Adrenal gland (tissue), 19 donors: ENCODE measurements at places on chromosomes 7 and 10.
A peak's percentile ranks its signal among the peaks of the same experiment; 100 is the strongest.

- no peak for DNase-seq
Observed at GRCh38 chr10:54843085-54843646, 42.1 kb upstream of the PCDH15 start.

GRCh38 chr10:35912615-35913569, 270.8 kb upstream of the FZD8 start:
- no peak for DNase-seq

- DNase-seq, result no peak
Observed at GRCh38 chr10:47406870-47407691, 23.0 kb upstream of the ZNF488 start.

- DNase-seq, result no peak
Observed at GRCh38 chr10:114077815-114078219, 34.2 kb downstream of the ADRB1 start.

- DNase-seq, result peak; percentile 41
Observed at GRCh38 chr7:19107356-19108146, 9.9 kb downstream of the TWIST1 start.

DNA sequence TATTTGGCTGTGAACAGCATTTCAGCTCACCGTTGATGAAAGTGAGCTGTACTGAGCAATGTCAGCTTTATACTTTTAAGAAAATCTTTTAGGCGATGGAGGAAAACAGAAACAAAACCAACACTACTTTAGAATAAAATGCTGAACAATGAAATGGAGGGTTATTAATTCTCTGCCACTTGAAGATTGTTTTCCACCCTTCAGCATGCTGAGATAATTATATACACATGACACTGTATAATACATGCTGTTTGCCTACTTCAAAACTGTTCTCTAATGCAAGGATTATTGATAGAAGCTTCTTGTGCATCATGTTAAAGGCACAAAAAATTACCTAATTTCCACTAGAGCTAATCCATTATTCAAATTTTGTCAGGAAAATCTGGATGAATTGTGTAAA, 66.8 kb downstream of the CACNA2D1 start:
- DNase-seq, result no peak
